Heart left ventricle (tissue), 16 donors: ENCODE measurements at places on chromosomes 4 and X. TPM values are rescaled to one million over a fixed set of nuclear protein-coding genes. Genes with fewer than 3 reads are reported as not detected.

GRCh38 chr4:153954654-153955053 lies 165.8 kb upstream of the SFRP2 start:
- no peak overlapping the region for H3K4me3 ChIP-seq
- H3K4me1 ChIP-seq: no peaks in the 10 kb centered on the region
- DNase-seq: no peak

- no peaks in the 10 kb centered on the region for H3K27me3 ChIP-seq
- peaks cover 14% of the 10 kb centered on the region for H3K4me1 ChIP-seq
- DNase-seq: no peak
- H3K27ac ChIP-seq: no peak overlapping the region
- H3K4me3 ChIP-seq: peak overlapping the region; percentile 11
These were observed 108.6 kb downstream of the SMIM20 start for GRCh38 chr4:26022346-26023202.

- no peaks in the 10 kb centered on the region for H3K36me3 ChIP-seq
- peaks cover 6% of the 10 kb centered on the region for H3K4me1 ChIP-seq
- no peak for DNase-seq
- peak overlapping the region; percentile 43 for H3K4me3 ChIP-seq
- no peak overlapping the region for H3K27ac ChIP-seq
These were observed 773 bp downstream of the DAPP1 start for GRCh38 chr4:99817309-99817890.

DNA sequence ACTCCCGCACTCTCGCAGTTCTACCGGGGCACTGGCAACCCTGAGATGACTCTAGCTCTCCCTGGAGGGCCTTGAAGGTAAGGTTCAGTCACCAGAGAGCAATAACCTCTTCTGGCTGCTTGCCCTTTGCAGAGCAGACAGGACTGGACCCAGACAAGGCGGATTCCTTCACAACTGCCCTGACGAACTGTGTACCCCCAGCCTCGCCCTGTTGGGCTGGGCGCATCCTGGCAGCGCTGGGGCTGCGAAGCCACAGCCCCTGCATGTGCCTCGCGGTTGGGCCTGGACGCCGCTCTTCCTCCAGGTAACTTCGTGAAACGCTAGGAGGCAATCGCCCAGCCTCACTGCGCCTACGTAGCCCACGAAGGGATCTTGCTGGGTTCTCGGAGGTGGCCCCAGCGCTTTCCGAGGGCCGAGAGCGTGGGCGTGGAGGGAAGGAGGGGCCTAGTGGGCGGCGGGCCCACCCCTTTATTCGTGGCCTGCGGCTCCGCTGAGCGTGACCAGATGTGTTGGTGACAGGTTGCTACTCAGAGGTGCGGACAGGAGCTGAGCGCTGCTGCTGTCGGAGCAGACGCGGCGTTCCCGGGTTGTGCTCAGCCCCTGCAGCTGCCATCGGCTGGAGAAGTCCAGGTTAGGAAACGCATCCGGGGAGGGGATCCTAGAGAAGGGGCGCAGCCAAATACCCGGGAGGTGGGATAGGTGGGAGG lies 1.9 kb upstream of the MAMLD1 start:
- peak overlapping the region; percentile 42 for H3K4me3 ChIP-seq
- H3K27ac ChIP-seq: no peak overlapping the region
- H3K27me3 ChIP-seq: no peaks in the 10 kb centered on the region

DNA sequence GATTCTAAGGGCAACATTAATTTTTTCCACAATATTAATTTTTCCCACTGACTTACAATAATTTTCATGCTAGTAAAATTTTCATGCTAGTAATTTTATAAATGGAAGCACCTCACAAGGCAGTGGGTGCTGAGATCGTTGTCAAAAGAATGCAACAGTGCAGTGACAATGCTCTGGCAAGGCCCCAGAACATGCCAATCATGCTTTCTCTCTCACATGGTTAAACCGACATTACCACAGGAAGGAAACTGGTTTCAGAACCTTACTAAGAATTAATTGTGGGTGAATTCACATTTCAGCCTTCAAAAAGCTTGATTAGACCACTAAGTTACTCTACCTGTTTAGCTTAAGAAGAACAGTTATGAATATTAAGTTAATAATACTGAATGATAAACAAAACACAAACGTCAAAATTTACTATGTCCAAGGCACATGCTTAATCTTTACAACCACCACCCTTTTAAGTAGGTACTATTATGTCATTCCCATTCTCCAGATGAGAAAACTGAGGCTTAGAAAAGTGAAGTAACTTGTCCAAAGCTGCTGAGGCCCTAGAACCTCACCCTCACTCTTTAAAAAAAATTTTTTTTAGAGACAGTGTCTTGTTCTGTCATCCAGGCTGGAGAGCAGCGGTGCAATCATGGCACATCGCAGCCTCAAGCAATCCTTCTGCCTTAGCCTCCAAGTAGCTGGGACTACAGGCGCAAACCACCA lies 10.0 kb upstream of the OPHN1 start:
- no peak overlapping the region for H3K4me3 ChIP-seq
- H3K27me3 ChIP-seq: no peaks in the 10 kb centered on the region
- DNase-seq: peak; percentile 36
- H3K4me1 ChIP-seq: peaks cover 5% of the 10 kb centered on the region
- H3K27ac ChIP-seq: no peak overlapping the region

- H3K4me1 ChIP-seq: no peaks in the 10 kb centered on the region
- DNase-seq: no peak
- H3K36me3 ChIP-seq: no peaks in the 10 kb centered on the region
- no peaks in the 10 kb centered on the region for H3K27me3 ChIP-seq
- no peak overlapping the region for H3K4me3 ChIP-seq
These were observed 100.4 kb downstream of the HMX1 start for GRCh38 chr4:8771258-8771590.

- H3K4me1 ChIP-seq: no peaks in the 10 kb centered on the region
- no peak for DNase-seq
- H3K27ac ChIP-seq: no peak overlapping the region
- H3K27me3 ChIP-seq: no peaks in the 10 kb centered on the region
- no peak overlapping the region for H3K4me3 ChIP-seq
- no peaks in the 10 kb centered on the region for H3K36me3 ChIP-seq
These were observed 120.3 kb upstream of the CTSO start for GRCh38 chr4:156073976-156074375.

GRCh38 chrX:97057349-97057909 lies 173.7 kb downstream of the RPA4 start:
- no peak overlapping the region for H3K4me3 ChIP-seq
- DNase-seq: no peak
- H3K36me3 ChIP-seq: no peaks in the 10 kb centered on the region
- no peak overlapping the region for H3K27ac ChIP-seq

AWAT2 gene
- total RNA-seq: not detected

NDP gene
- 0.19 TPM for total RNA-seq

DNA sequence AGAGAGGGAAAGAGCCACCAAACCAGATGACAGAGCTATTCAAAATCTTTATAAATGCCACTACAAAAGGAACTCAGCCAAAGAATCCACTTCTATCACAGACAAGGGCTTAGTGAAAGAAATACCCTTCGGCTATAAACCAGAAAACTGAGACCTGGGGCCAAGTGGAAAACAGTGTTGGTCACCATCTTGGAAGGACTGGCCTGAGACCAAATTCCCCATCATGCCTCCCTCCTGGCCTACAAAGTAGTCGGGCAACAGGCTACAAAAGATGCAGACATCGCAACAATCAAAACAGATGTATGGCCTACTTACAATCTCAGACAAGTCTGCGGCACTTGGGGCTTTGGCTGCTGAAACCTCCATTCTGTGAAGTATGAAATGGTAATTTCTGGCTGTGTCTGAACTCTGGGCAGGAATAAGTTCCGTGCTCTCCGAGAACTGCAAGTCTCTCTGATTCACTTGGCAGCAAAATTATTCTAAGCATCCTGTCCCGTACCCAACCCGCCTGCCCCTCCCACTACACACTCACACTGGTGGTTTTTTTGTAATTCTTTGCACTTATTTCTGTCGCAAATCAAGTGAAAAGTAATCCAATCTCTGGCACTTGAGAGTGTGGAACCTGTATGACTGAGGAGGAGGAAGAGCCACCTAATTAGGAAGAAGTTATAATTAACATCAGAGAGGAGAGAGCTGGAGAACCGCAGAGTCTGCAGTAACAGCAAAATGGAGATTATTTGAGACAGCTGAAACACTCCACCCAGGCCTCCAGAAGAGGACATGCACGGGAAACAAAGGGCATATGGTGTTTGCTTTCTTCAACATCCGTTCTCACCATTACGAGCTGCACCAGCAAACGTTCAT lies 87.8 kb downstream of the SH3KBP1 start:
- peak overlapping the region; percentile 39 for H3K4me3 ChIP-seq
- H3K4me1 ChIP-seq: no peaks in the 10 kb centered on the region
- H3K27ac ChIP-seq: peak overlapping the region; percentile 17
- DNase-seq: no peak

GRCh38 chr4:31595496-31595895 lies 875.3 kb downstream of the PCDH7 start:
- no peak overlapping the region for H3K4me3 ChIP-seq
- no peak for DNase-seq
- no peaks in the 10 kb centered on the region for H3K4me1 ChIP-seq
- no peak overlapping the region for H3K27ac ChIP-seq

GAR1 gene
- 3.4 TPM for total RNA-seq

DNA sequence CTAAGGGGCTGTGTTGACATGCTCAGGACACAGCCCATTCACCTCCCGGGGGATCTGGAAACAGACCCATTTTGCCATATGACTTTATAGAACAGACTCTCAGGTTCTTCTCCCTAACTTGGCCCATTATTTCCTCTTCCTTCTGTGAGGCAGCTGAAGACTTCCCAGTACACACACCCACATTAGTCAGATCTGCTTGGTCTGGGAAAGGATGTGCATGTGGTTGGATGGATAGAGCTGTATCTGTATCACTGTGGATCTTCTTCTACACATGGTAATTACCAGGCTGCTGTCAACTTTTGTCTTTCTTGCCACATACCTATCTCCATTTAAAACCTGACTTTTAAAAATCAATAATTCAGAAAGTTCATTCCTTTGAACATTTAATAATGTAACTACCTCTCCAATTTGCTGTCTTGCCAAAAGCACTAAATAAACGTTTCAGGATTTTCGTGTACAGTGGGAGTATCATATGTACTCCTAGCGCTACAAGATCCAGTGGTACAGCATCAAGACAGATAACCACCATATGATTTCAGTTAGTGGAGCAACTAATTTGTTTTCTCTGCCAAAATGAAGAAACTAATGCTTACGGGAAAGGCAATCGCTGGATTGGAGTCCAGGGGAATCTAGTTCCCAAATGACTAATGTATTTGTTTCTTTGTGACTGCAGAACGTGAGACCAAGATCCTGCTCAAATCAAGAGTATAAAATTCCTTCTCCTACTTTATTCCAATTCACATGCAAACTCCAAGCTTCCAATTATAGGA lies 134.1 kb upstream of the MAP3K15 start:
- H3K27me3 ChIP-seq: no peaks in the 10 kb centered on the region
- no peak for DNase-seq
- no peaks in the 10 kb centered on the region for H3K4me1 ChIP-seq
- no peak overlapping the region for H3K27ac ChIP-seq
- no peaks in the 10 kb centered on the region for H3K36me3 ChIP-seq

FAM149A gene
- 7.8 TPM for total RNA-seq

TCEAL5 gene
- 0.43 TPM for total RNA-seq

GRCh38 chr4:100497791-100498190 lies 20.0 kb downstream of the EMCN start:
- H3K27me3 ChIP-seq: no peaks in the 10 kb centered on the region
- no peak overlapping the region for H3K4me3 ChIP-seq
- H3K27ac ChIP-seq: no peak overlapping the region
- H3K36me3 ChIP-seq: no peaks in the 10 kb centered on the region

GRCh38 chr4:19327364-19327763 lies 924.3 kb upstream of the SLIT2 start:
- no peak for DNase-seq
- no peaks in the 10 kb centered on the region for H3K4me1 ChIP-seq
- no peak overlapping the region for H3K4me3 ChIP-seq
- no peak overlapping the region for H3K27ac ChIP-seq

DNA sequence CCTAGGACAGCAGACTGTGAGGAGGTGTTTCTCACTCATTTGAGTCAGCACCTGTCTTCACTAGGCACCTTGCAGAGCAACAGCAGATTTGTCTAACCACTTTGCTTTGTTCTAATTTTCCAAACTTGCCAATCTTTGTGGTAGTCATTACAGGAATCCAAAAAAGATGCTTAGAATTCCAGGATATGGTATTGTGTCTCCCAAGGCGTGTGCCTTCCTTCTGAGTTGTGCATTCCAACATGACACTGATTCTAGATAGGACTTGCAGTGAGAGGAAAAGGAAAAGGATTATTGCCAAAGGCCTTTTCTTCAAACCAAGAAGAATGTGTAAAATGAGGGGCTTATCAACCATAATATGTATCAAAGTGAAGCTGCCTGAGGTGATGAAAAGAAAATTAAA lies 126.2 kb downstream of the MAPK10 start:
- H3K27me3 ChIP-seq: no peaks in the 10 kb centered on the region
- H3K4me3 ChIP-seq: no peak overlapping the region
- no peaks in the 10 kb centered on the region for H3K4me1 ChIP-seq
- no peak for DNase-seq
- H3K27ac ChIP-seq: no peak overlapping the region

DNA sequence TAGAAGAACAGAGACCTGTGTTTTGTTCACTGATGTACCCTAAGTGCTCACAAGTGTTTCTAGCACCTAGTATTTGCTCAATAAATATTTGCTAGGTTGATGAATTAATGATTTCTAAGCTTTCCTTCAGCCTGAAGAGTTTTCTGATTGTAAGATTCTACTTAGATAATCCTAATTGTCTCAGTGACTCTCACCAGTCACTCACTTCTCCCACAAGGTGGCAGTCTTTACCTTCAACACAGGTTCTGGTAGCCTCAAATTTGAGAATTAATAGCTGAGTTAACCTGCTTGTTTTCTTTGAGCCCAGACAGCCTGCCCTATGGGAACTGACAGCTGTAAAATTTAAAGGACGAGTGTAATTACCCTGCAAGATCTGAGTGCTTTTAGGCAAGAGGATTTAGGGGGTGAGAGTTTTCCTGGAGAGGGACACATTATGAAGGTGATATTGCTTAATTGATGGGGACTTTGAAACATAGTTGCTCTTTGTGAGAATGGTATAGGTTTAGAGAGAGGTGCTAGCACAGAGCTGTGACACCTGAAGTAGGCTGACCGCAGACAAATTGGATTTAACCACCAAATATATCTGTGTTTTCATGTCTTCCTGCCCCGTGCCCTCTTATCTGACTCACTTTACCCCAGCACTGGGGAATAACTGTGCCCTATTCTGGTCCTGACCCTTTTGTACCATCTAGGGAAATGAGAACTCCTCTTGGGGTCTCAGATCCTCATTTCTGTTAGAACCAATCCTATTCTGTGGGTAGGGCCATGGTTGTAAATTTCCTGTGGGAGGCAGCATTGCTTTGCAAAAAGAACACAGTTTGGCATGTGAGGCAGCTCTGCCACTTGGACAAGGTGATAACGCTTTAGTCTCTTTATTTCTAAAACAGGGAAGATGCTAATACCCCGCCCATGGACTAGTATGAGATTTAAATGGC lies 27.7 kb downstream of the CD38 start:
- no peak overlapping the region for H3K4me3 ChIP-seq
- no peak overlapping the region for H3K27ac ChIP-seq
- peaks cover 9% of the 10 kb centered on the region for H3K4me1 ChIP-seq
- no peak for DNase-seq

DNA sequence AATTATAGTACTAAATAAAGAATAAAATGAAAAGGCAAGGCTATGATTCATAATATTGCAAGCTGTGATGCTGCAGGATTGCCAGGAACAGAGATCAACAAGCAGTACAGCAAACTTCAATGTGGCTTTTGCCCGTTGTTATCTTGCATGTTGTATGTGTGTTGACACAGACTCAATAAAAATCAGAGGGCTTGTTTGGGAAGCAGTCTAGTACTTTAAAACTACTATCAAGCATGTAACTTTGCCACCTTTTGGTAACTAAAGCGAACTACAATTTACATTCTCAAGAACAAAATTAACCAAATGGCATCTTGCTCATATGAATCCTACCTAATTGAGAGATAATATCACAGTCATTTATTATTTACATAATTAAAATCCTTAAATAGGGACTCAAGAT lies 79.8 kb upstream of the GPM6A start:
- no peak overlapping the region for H3K27ac ChIP-seq
- no peaks in the 10 kb centered on the region for H3K4me1 ChIP-seq
- H3K4me3 ChIP-seq: no peak overlapping the region
